T-helper 1 cell (primary cell): ENCODE measurements at places on chromosomes 6 and 20.

- no peak for DNase-seq
These were observed 88.6 kb upstream of the SLC35F1 start for GRCh38 chr6:117818449-117818848.

- DNase-seq, result peak; percentile 56
These were observed 108.3 kb upstream of the PHACTR3 start for GRCh38 chr20:59495894-59496510.

- DNase-seq, result no peak
These were observed 25.8 kb upstream of the ADGRF5 start for GRCh38 chr6:46947497-46947896.

- DNase-seq, result no peak
These were observed 22.2 kb downstream of the TNXB start for GRCh38 chr6:32086661-32087573.

DNA sequence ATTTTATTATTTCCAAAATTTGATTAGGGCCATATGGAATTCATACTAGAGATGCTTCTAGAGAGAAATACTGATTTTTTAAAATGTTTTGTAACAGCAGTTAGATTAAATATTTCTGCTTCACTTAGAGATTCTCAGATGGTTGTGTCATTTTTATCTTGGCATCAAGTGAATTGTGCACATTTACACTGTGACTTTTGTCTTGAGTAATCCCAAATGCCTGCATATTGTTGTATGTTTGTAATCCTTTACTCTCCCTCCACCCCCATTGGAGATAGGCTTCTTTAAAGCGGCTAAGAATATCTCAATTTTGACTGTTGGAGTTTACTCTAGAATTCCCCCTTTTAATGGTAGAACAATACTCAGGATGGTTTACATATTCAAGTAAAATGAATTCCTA is 19.0 kb downstream of the STX16 start:
- DNase-seq, result no peak

DNA sequence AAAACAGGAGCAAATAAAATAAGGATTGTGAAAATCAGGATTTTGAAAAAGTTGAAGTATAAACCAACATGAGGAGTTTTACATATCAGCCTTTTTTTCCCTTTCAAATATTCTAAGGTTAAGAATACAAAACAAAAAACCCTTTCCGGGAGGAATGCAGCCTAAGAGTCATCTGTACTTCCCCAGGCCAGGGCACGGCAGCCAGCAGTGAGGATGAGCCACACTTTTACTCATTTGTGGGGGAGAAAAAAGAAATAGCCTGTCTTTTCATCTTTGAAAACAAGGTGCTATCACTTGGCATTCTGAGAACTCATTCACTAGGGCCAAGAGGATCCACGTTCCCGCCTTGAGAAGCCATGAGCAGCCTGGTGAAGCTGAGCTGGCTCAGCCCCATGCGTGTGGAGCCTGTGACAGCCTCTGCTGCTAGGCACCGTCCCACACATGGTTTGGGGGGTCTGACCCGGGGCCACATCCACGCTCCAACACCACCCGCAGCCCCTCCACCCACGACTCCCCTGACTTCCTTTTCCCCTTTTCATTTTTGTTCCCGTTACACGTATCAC is 11.2 kb downstream of the SLC22A1 start:
- no peak for DNase-seq

DNA sequence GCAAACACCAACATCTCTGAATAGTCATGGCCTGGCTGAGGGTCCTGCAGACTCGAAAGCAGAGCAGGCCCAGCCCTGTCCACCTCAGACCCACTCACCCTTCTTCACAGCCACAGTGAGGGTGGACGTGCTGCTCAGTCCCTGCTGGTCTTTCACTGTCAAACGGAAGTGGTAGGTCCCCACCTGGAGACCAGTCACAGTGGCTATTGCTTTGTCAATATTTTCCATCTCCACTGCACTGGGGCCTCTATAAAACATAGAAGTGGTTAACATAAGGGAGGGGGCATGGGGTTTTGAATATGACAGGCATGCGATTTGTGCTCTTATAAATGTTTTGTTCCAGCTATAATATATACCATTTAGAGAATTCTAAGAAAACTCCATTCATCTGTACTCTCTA is 73.9 kb downstream of the ALDH5A1 start:
- DNase-seq, result no peak

DNA sequence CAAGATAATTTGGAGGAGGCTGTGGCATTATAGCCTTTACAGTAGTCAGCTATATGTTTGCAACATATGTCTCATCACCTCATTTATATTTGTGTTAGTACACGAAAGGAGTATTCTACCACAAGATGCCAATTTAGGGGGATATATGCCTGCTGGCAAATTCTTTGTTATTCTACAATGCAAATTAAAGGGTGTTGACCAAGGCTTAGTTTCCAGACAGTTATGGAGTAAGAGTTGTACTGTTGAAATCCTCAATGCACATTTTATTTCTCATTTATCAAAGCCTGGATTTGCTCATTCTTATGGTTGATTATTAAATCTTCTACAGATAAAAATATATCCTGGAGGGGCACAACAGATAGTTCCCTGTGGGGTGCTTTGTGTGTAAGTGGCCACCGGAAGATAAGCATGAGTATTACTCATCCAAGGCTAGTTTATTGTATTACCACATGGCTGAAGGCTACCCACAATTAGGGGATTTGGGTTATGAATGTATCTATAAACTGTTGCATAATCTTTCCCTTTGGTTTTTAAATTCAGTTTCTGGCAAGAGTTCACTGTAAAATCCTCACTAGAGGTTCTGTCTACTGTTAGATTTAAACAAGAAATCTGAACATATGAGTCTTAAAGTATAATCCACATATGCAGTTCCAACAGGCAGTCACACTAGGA is 9.0 kb downstream of the CST9 start:
- DNase-seq, result no peak

- DNase-seq, result no peak
These were observed 194.6 kb downstream of the CDH26 start for GRCh38 chr20:60152792-60153191.

- DNase-seq, result no peak
These were observed 7.8 kb downstream of the PLCB1 start for GRCh38 chr20:8139899-8140298.

- no peak for DNase-seq
These were observed 7.9 kb upstream of the FAM209A start for GRCh38 chr20:56516631-56517030.

GRCh38 chr20:34403063-34403827 is 40.2 kb downstream of the ITCH start:
- no peak for DNase-seq

GRCh38 chr6:132147530-132148011 is 196.4 kb upstream of the CCN2 start:
- DNase-seq, result no peak

DNA sequence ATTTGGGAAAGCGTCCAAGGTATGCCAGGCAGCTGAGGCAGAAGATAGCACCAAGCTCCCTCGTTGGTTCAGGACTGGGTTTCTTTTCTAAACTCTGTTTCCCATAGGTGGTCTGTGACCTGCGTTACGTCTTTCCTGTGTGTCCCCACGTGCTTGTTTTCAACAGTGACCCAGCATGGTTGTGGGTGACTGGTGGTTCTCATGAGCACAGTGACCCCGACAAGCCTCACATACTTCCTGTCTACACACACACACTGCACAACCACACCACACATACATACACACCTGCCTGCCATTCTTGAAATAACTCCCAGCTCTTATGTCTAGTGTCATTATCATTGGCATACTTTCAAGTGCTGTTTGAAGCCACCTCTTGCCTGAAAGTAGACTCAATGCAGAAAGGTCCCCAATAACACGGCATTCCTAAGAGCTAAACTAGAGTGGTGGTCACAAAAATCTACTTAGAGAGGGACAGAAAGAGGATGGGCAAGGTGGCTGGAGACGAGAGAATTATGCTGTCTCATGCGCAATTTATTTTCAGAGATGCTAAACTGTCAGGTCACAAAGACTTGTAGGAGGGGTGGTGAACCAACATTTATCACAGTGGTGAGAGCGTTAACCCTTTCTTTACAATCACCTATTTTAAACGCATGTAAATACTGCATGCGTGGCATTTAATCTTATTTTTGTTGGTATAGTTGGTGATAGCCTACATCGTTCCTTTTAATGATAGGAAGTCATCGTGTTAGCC is 66.7 kb downstream of the GCNT2 start:
- DNase-seq, result no peak

DNA sequence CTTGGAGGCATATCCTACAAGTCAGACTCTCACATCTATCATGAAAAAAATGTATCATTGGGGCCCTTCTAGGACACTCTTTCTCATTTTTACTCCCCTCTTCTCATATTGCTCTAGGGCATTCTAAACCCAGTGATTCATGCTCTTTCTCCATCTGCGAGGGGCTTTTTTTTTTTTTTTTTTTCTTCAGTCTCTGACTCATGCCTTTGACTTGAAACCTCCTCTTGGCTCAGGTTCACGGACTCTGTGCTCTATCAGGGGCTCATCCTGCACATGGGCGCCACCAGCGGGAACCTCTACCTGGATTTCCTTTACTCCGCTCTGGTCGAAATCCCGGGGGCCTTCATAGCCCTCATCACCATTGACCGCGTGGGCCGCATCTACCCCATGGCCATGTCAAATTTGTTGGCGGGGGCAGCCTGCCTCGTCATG is 17.8 kb downstream of the SLC22A1 start:
- DNase-seq, result no peak

DNA sequence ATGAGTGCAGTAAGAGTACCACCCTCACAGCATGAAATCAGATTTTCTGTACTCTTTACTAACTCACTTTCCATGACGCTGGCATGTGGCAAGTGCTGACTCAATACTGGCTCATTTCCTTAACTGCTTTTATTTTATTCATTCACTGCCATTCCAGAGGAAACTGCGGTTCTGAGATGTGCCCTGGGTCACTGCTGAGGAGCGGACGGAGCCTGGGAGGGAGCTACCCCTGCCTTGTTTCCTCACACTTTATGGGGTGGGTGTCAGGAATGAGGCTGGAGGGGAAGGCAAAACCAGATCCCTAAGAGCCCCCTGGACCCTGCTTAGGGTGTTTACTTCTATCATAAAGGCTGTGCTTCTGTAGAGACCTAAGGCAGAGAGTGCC is 14.4 kb downstream of the NT5E start:
- DNase-seq, result no peak

GRCh38 chr6:82737965-82738364 is 327.7 kb downstream of the UBE3D start:
- no peak for DNase-seq

GRCh38 chr6:125818772-125819260 is 28.1 kb downstream of the NCOA7 start:
- DNase-seq, result no peak
